ENCODE measurements at places on chromosomes 3 and 15.

GRCh38 chr3:174125267-174125824, 727.8 kb downstream of the NLGN1 start:
- no peak for DNase-seq

GRCh38 chr3:139620438-139620837, 57.3 kb downstream of the NMNAT3 start:
- DNase-seq = no peak

DNA sequence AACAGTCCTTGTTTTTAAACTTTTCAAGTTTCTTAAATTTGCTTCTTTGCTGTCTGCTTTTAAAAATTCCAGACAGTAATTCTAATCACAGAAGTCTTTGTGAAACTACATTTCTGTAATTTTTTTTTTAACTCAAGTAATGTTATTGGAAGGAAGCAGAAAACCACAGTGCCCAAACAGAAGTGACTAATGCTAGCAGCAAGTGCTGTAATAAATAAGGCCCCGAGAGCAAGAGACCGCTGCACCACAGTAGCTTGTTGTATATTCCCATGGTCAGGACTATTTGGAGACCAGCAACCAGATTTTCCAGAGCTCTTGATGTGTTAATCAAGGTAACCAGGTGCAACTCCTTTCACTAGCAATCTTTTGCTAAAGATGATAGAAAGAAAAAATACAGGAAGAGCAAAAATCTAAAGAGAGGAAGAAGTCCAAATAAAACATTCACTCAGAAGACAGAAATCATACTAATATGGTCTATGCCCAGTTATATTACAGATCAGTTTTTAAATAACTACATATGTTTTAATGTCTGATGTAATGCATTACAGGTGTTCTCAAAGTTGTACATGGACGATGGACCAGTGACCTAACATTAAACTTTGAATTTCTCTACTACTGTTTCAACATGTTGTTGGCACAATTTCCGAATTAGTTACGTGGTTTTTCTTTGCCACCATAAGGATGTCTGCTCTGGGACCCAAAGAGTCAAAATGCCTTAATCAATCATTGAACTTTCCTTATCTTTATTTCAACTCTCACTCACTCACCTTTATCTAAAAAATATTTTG, 36.4 kb downstream of the WWTR1 start:
- DNase-seq = no peak

DNA sequence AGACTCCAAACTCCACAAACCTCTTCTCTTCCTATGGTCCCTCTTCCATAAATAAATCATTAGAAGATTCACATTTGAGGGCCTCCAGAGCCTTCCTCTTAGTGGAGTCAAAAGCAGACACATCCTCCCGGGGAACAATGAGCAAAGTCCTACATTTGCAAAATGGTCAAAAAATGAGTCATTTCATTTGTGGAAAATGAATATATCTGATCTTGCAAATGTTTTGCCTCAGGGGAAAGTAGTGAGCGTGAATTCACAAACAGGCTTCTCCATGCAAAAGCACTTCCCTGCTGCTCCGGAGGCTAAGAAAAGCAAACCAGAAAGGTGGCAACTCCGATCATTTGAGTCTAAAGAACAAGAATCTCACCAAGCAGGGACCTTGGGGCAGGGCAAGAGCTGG, 86.7 kb upstream of the IQSEC1 start:
- DNase-seq = no peak

- no peak for DNase-seq
Observed at GRCh38 chr15:40345867-40346578, 4.8 kb upstream of the PHGR1 start.

GRCh38 chr3:33394403-33395054, 45.7 kb downstream of the UBP1 start:
- no peak for DNase-seq

GRCh38 chr3:111955876-111956275, 22.9 kb upstream of the ABHD10 start:
- no peak for DNase-seq

GRCh38 chr3:147336543-147337278, 69.6 kb downstream of the ZIC4 start:
- no peak for DNase-seq

- DNase-seq = no peak
Observed at GRCh38 chr3:23461069-23461468, 257.9 kb downstream of the UBE2E2 start.

Measured in effector memory CD8-positive, alpha-beta T cell (primary cell).